ENCODE measurements at places on chromosomes 4 and X.

DNA sequence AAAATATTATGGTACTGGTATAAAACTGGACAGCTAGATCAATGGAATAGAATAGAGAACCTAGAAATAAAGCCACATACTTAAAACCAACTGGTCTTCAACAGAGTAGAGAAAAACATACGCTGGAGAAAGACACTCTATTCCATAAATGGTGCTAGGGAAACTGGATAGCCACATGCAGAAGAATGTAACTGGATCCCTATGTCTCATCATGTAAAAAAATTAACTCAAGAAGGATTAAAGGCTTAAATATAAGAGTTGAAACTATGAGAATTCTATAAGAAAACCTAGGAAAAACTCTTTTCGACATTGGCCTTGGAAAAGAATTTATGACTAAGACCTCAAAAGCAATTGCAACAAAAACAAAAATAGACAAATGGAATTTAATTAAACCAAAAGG lies 114.6 kb downstream of the PCDH18 start:
- DNase-seq, result no peak

DNA sequence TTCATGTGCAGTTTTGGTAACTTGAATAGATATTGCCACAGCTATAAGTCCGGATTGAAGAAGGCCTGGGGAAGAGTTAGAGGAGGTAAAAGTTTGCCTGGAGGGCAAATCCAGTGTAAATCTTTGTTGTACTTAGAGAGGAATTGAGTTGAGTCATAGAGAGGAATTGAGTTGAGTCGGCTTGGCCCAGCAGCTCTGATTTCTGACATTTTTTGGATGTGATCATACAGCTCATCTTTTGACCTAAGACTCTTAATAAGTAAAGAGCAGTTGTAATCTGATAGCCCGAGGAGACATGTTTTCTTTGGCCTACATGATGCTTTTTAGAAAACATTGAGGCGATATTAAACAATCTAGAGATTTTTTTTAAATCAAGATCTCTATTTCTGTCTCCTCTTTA lies 3.9 kb downstream of the KIT start:
- no peak for DNase-seq

DNA sequence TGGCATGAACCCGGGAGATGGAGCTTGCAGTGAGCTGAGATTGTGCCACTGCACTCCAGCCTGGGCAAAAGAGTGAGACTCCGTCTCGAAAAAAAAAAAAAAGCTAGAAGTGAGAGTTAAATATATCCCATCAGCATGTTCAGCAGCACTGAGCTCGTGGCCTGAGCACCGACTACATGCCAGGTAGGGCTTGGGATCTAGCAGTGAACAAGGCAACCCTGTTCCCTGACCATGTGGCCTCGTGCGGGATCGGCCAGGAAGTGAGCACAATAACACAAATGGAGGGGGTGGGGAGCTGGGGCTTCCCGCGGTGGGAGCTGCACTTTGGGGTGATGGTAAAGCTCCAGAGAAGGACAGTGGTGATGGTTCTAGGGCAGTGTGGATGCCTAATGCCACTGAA lies 193.7 kb upstream of the PSAPL1 start:
- no peak for DNase-seq

DNA sequence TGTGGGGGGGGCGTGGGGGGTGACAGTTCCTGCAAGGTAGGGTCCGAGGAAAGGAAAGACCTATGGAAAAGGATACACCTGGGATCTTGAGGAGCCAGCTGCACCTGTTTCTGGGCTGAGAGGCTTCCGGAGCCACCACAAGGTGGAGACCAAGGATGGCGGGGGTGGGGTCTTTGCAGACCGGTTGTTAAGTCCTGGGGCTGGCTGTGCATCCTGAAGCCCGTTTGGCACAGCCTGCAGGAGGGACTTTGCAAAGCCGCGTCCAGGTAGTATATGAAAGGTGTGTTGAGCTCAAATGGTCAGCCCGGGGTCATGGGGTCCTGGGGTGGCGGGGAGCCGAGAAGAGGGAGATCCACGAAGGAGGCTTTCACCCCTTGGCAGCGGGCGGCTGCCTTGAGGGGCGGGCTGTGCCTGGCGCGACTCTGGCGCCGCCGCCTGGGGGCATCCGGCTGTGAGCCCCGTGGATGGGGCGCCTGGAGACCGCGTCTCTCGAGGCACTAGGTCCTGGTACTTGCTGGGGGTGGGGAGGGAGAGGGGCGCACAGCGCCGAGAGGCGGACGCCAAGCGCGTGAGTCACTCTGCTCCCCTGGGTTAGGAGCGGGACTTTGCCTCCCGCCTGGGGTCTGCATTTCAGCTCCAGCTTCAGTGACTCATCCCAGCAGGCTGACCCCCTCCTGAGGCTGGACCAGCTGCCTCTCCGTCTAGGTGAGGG lies 58.2 kb upstream of the DYNLT3 start:
- peak; percentile 2 for DNase-seq

DNA sequence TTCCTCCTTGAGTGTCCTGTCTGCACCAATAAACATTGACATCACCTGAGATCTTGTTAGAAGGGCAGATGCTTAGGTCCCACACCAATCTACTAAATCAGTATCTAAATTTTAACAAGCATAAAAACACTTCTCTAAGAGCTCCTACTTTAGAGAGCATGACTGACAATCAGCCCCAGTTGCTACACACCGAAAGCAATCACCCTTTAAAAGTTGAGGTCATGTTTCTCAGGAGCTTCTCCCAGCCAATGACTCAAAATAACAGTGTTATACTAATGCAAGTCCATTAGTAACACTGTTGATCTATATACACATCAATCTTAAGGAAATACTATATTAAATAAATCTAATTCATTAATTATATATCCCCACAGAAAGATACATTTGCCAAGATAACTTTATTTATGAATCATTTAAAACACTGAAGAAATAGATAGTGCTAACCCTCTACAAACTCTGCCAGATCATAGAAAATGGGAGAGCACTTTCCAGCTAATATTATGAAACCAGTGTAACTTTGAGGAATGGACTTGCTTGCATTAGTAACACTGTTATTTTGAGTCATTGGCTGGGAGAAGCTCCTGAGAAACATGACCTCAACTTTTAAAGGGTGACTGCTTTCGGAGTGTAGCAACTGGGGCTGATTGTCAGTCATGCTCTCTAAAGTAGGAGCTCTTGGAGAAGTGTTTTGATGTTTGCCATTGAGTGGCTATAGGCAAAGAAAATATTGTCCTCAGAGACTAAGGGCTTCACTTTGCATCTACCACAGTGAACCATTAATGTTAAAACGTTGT lies 109.8 kb upstream of the HDX start:
- no peak for DNase-seq

- DNase-seq, result no peak
Measured at GRCh38 chr4:101753721-101754120, 36.8 kb upstream of the BANK1 start.

- no peak for DNase-seq
Measured at GRCh38 chr4:167838686-167839085, 253.7 kb upstream of the ANXA10 start.

DNA sequence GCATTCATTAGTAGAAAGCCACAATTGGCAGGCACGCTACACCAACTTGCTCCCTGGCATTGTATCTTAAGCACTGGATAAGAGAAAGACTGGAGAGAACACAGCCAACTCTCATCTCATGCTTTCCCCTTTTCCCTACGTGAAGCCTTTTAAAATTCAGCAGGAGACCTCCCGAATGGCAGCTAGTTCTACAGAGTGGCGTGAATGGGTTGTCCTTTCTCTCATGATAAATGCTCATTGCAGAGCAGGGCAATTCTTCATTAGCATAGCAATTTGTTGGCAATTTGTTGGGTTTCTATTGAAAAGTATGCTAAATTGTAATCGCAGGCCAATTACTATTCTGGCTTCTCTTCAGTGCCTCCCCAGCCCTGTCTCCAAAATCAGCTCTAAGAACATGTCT lies 48.0 kb downstream of the SEPTIN11 start:
- no peak for DNase-seq

DNA sequence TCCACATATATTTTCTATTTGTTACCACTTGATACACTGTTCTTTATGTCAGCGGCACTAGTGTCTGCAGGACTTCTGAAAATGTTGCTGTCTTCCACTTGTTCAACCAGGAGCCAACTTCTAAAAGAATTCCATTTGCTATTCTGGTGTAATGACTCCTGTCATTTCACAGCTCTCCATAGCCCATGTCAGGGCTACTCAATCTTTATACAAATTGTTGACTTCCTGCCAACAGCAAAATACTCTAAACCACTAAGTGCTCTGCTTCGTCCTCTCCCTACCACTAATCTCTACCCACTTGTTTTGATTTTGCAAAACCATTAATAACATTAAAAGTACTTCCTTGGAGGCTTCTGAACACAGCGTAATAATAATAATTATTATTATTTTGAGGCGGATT lies 7.2 kb downstream of the CTSO start:
- DNase-seq, result no peak

DNA sequence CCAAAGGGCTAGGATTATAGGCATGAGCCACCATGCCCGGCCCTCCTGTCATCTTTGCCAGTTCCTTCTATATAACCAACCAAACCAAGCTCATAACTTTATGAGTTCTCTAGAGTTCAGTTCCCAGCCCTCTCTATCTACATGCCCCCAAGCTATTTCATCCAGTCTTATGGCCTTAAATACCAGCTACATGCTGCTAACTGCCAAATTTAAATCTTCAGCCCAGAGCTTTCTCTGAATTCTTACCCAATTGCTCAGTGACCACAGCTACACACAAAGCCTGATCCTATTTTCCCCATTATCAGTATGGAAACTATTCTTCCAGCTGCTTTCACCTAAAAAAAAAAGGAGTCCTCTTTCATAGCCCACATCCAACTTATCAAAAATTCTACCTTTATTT lies 23.1 kb downstream of the TMEM184C start:
- no peak for DNase-seq

Measured in B cell (primary cell).